ENCODE measurements at places on chromosomes 4 and X.
A peak's percentile ranks its signal among the peaks of the same experiment; 100 is the strongest.

DNA sequence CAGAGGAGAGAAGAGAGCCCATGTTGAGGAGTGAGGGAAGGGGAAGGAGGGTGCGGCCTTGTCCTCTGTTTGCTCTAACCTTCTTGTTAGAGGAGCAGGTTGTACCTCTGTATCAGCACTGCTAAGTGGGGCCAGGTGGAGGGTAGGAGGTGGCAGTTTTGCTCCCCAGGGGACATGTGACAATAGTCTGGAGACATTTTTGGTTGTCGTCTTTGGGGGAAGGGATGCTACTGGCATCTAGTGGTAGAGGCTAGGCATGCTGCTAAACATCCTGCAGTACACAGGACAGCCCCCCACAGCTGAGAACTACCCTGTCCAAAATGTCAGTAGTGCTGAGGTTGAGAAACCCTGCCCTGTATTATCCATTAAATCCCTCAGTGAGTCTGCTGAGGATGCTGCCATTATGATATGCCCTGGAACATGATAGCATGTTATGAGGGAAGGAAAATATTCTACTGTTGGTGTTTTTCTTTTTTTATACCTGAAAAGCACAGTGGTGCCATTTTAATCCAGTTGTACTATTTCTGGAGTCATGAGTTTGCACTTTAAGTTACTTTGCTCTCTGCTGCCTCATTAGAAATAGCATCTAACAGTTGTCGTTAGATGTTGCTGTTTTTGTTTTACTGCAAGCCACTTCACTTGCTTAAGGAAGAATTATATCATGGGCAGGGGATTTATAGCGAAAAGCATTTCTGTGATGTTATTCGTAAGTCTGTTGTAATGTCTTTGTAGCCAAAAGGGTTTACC lies 90.6 kb downstream of the LRP2BP start:
- DNase-seq = no peak

GRCh38 chr4:107736924-107737448 lies 17.0 kb upstream of the PAPSS1 start:
- DNase-seq = peak; percentile 68

GRCh38 chr4:162461952-162462351 lies 298.2 kb upstream of the FSTL5 start:
- DNase-seq = no peak

DNA sequence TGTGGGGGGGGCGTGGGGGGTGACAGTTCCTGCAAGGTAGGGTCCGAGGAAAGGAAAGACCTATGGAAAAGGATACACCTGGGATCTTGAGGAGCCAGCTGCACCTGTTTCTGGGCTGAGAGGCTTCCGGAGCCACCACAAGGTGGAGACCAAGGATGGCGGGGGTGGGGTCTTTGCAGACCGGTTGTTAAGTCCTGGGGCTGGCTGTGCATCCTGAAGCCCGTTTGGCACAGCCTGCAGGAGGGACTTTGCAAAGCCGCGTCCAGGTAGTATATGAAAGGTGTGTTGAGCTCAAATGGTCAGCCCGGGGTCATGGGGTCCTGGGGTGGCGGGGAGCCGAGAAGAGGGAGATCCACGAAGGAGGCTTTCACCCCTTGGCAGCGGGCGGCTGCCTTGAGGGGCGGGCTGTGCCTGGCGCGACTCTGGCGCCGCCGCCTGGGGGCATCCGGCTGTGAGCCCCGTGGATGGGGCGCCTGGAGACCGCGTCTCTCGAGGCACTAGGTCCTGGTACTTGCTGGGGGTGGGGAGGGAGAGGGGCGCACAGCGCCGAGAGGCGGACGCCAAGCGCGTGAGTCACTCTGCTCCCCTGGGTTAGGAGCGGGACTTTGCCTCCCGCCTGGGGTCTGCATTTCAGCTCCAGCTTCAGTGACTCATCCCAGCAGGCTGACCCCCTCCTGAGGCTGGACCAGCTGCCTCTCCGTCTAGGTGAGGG lies 58.2 kb upstream of the DYNLT3 start:
- DNase-seq = peak; percentile 4

GRCh38 chr4:94634271-94634670 lies 123.5 kb upstream of the BMPR1B start:
- no peak for DNase-seq

- DNase-seq = peak; percentile 55
Observed at GRCh38 chrX:152904151-152905080, 6.5 kb downstream of the ZNF185 start.

Measured in neural crest cell (in vitro differentiated cells).